Stimulated activated CD8-positive, alpha-beta memory T cell treated with anti-CD3 and anti-CD28 coated beads, Interleukin-2, amount 100 ng/mL, for 48 hours (primary cell): ENCODE measurements at places on chromosomes 13 and 19.

GRCh38 chr19:16143399-16144215 is at the start of gene HSH2D:
Gene HSH2D, plus strand, starts transcription at chr19:16143685. Its CDS starts 5,066 bp downstream, at chr19:16148751.
- peak; percentile 68 for DNase-seq

GRCh38 chr19:16649734-16650133 is 10.2 kb downstream of the SMIM7 start:
- no peak for DNase-seq

GRCh38 chr13:60612593-60612992 is 215.6 kb downstream of the TDRD3 start:
- DNase-seq, result no peak

DNA sequence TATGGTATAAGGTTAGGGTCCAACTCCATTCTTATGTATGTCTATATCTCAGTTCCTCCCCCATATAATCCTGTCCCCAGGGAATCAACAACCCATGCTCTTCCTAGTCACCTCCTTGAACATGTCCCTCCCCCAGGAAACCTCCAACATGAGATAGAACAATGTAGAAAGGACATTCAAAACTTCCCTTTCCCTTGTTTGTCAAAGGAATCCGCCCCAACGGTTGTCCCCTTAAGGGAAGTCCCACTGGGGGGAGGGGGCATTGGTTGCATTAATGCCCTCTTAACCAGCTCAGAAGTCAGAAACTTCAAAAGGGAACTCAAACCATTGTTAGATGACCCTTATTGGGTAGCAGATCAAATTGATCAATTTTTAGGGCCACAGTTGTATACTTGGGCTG is 6.8 kb upstream of the ZNF561 start:
- no peak for DNase-seq

- no peak for DNase-seq
Observed at GRCh38 chr13:89865164-89866064, 1482.1 kb upstream of the MIR17HG start.

GRCh38 chr13:93744886-93745285 is 518.3 kb downstream of the GPC6 start:
- no peak for DNase-seq

DNA sequence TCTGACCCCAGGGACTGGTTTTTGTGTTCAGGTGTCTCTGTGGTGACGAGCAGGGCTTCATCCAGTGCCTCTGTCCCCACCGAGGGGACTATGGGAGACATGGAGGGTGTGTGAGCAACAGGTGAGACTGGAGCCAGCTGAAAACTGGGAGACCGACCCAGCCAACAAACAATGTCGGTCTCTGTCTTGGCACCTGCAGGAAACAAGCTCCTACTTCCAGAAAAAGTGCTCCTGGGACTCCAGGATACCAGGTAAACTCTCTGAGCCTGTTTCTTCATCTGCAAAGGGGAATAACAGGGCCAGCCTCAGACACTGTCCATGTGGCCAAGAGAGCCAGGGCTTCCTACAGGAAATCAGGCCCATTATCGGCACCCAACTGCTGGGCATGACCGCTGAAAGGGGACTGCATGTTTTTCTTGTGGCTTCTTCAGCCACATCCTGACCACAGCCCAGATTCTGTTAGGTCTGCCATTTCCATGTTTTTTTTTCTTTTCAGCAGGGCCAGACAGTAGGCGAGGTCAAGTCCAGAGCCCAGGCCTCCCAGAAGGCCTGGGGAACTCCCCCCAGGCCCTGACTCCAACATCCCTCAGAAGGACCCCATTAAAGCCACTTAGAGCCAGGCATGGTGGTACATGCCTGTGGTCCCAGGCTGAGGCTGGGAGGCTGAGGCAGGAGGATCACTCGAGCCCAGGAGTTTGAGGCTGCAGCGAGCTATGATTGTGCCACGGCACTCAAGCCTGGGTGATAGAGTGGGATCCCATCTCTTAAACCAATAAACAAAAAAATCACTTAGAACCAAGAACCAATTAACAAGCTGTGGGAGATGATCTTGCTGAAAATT is 836 bp upstream of the BST2 start:
- DNase-seq, result no peak

DNA sequence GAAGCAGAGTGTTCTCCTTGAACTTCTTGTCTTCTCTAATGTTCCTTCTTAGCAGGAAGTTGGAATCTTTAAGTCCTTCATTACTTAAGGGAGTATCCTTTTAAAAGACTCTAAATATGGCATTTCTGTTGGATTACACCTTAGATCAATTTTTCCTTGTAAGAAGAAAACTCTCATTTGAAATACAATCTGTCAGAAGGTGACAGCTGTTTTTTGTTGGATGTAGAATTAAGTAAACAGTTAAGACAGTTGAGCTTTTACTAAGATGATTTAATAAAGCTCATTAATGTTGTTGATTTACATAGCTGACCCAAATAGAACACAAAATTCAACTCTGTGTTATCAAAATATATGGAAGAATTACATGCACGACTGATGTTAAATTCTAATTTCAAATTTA is 16.7 kb upstream of the MBNL2 start:
- DNase-seq, result no peak

GRCh38 chr19:45507872-45508416 is 665 bp downstream of the VASP start:
- no peak for DNase-seq

- DNase-seq, result no peak
Observed at GRCh38 chr13:113122550-113123225, at the start of gene F10. Gene F10, plus strand, starts transcription at chr13:113122799. Its CDS starts 57 bp downstream, at chr13:113122856.
